ENCODE measurements at places on chromosomes 16 and 17.

DNA sequence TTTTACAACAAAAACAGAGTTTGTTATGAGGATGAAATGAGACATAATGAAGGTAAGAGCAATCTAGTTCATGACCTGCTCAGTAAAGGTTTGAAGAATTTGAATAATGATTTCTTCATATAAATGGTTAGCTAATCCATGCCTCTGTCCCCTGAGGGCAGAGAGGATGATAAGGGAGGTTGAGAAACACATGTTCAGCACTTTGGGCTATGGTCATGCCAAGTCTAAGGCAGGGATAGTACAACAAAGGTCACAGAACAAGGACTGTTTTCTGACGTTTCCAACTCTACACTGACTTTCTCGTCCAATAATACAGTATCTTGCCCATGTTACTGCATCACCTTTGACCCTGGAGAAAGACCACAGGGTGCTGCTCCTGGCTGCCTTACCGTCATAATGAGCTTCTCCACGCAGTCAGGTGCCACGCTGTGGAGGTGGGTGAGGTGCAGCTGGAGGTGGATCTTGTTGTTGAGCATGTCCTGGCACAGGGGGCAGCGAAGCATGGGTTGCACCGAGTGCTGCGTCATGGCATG, 236.7 kb downstream of the ZFHX3 start:
- DNase-seq, result no peak

- DNase-seq, result no peak
Observed at GRCh38 chr16:67150047-67150832, 558 bp downstream of the B3GNT9 start.

DNA sequence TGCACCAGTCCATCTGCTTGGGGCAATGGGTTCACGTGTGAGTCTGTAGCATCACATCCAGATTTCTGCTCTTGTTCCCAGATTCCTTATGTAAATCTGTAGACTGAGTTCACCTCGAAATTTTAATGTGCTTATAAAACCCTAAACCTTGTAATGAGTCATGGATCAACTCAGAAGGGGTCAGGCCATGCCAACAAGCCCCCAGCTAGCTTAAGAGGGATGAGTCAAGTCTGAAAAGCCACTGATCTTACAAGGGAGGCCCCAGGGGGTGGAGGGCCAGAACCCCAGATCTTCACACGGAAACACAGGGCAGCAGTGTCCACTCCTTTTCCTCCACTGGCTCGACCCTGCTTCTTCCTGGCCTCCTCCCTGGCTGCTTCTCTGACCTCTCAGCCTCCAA, 399.1 kb upstream of the CDH5 start:
- no peak for DNase-seq

GRCh38 chr16:11161974-11162373, 94.0 kb downstream of the SOCS1 start:
- no peak for DNase-seq

DNA sequence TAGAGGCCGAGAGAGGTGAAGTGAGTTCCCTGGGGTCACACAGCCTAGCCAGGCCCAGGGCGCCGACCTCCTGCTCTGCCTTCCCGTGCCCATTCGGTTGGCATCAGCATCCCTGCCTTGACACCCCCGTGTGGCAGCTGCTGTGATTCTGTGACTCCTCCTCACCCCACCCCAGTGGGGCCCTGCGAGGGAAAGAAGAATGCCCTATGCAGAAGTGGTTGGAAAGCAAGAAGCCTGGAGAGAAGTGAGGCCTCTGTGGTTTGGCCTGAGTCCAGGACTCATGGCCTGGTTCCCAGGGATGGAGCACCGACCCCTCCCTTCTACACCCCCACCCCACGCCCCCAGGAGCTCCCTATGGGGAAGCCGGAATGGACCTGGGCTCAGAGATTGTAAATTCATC, 296.2 kb downstream of the SEC14L1 start:
- no peak for DNase-seq

GRCh38 chr16:69840975-69841374, 78.8 kb downstream of the WWP2 start:
- no peak for DNase-seq

DNA sequence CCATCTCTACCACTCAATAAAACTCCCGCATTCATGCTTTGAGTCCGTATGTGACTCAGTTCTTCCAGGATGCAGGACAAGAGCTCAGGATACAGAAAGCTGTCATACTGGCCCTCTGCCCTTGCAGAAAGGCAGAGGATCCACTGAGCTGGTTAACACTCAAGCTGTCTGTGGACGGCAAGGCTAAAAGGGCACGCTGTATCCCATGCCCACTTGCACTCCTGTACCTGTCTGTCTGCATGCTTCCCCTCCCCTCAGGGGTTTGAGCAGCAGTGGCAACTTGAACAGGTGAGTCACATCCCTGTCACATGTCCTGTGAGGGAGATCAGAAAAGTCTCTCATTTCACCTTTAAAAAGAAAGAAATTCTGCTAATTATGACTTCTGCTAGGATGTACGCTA, 293.8 kb downstream of the HS3ST3B1 start:
- no peak for DNase-seq

DNA sequence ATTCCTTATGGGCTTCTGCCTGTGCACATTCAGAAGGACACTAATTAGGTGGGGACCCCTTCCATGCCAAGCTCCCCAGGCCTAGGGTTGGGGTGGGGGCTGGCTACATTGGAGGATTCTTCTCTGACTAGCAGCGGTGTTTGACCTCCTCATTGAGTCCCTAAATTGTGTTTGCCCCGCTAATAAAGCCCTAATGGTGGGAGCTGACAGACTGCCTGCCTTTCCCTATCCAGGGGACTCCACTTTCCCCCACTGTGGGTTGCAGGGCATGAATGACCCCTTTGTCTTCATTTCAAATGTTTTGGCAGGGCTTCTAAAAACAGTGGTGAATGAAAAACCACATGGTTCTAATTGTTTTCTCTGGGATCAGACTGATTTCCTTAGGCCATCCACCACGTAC, 476.8 kb upstream of the CDH11 start:
- DNase-seq, result no peak
